Mucosa of descending colon (tissue), 3 donors: ENCODE measurements at places on chromosomes 2 and 18. TPM values are rescaled to one million over a fixed set of nuclear protein-coding genes. Genes with fewer than 3 reads are reported as not detected.

Gene EPB41L3
- total RNA-seq = 98.9 TPM

Gene TEX44
- not detected for total RNA-seq

Gene GRHL1
- 2.0 TPM for total RNA-seq

Gene SERPINB13
- total RNA-seq = not detected

Gene ASXL3
- 8.5 TPM for total RNA-seq

Gene ABHD1
- not detected for total RNA-seq

- no peak for DNase-seq
Observed at GRCh38 chr2:64391940-64392339, 62.0 kb upstream of the LGALSL start.

DNA sequence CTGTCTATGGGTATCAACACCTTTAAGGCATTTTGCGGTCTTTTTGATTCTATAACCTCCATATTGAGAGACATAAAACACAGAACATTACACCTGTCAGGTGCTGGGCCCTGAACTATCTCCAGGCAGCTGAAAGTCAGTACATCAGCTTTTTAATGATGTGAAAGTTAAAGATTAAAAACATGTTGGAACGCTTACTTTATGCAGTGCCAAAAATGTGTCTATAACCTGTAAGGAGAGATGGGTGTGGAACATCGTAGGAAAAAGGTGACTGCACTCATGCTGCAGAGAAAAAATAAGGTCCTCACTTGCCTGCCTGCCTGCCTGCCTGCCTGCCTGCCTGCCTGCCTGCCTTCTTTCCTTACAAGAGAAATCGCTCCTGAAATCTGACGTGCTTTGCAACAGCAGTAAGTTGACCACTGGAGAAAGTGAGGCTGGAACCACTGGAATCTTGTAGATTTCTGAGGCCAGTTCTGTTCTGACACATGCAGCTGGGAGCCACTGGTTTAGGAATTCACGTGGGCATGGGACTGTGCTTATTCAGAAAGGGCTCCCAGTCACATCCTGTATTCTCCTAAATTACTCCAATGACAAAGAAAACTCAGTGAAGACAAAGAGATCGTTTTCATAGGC, 34.1 kb downstream of the BCL11A start:
- no peak for DNase-seq

DNA sequence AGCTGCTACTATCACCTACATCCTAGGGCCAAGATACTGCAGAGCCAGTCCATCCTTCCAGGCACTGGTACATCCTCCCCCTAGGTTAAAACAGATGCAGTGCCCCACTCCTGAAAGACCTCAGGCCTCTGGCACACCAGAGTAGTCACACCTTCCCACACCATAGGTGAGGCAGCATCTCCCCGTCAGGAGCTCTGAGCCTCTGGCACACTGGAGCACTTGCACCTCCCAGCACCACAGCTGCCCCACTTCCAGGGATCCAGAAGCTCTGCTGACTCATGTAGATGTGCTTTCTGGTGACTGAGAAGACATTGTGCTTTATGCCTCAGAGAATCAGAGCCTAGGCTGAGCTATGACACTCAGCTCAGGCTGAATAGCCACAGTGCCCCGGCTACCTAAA, 138.4 kb upstream of the COL3A1 start:
- no peak for DNase-seq

DNA sequence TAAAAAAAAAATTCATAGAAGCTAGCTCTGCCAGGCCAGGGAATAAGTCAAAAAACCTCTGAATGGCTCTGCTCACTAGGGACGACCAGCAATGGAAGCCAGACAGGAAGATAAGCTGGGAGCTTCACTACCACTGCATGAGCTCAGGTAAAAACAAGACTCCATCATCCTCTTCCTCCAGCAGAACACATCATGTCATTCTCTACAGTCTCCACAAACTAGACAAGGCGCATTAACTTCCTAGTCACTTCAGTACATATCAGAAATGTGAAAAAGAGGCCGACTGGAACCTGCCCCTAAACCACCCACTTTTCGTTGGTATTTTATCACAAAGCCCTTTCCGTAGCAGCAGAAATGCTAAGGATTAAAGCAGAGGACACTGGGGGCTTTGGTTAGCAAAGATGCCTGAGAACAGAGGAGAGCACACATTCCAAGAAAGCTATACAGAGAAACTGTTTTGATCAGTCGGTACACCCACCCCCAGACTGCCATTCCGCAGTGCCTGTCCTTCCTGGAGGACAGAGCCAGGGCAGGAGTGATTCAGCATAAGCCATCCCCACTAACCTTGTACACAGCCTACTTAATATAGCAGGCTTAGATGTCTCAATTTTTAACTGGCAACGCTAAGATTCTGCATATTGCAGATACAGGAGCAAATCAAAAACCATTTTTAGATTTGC, 53.4 kb downstream of the AAK1 start:
- no peak for DNase-seq

- no peak for DNase-seq
Observed at GRCh38 chr2:170339750-170340692, 162.1 kb downstream of the MYO3B start.

DNA sequence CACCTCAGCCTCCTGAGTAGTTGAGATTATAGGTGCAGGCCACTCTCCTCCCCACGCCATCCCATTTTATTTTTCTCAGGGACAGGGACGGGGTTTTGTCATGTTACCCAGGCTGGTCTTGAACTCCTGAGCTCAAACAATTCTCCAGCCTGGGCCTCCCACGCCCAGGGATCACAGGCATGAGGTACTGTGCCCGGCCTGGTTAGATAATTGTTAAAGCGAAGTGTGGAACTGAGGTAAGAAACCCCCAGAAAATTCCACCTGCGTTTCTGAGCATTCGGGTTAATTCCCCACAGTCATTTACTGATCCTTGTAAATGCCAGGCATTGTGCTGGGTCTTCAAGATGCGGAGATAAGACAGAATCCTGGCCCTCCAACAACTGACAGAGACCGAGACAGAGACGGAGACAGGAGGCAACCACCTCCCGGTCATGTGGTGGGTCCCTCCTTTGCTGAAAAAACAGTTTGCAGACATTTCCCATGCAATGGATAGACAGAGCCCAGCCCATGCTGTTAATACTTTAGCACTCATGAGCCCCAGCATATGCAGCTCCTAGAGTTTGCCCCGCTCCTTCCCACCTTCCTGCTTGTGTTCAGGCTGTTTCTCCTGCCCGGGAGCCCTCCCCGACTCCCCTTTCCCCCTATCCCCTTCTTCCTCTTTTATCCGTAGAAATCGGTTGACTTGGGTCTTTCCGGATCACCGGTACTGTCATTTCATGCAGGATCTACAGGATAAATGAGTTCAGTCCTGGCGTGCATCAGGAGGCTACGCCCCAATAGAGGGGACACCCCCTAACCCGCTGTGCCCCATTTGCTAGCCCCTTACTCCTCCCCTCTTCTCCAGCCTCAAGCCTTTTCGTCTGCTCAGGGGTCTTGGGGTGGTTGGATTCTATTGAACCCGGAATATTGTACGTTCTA, 1.6 kb upstream of the RHOB start:
- no peak for DNase-seq

GRCh38 chr2:23469142-23469540, 84.2 kb downstream of the KLHL29 start:
- DNase-seq = no peak

DNA sequence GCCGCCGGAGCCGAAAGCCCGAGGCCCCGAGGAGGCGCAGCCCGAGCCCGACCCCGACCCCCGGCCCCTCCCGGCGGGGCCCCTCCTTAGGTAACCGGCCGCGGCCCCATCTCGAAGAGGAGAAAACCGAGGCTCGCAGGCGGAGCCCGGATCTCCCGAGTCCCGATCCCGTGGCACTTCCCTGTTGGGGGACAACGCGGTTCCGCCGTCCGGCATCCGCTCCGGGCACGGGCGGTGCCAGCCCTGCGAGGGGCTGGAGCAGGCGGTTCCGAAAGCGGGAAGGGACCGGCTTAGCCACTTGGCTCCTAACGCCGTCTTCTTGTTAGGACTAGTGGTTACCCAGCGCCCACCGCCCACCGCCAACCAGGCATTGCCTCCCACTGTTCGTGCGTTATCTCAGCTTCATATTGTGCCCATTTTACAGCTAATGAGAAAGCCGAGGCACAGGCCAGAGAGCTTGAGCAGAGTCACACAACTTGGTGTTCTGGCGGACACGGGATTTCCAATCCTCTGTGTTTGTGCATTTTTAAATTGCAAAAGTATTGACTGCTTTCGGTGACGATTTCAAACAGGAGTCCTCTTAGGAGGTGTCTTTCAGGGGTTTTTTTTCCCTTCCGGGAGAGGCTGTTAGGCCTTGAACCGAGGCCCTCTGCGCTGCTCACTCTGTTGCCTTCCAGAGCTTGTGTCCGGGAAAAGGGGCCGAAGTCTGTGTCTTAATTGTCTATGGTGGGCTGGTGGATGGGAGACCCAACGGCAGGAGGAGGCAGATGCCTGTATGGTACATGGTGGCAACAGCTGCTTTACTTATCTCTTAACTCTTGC, 562 bp downstream of the CENPA start:
- no peak for DNase-seq

- DNase-seq = no peak
Observed at GRCh38 chr2:57570961-57571360, 475.6 kb upstream of the VRK2 start.

DNA sequence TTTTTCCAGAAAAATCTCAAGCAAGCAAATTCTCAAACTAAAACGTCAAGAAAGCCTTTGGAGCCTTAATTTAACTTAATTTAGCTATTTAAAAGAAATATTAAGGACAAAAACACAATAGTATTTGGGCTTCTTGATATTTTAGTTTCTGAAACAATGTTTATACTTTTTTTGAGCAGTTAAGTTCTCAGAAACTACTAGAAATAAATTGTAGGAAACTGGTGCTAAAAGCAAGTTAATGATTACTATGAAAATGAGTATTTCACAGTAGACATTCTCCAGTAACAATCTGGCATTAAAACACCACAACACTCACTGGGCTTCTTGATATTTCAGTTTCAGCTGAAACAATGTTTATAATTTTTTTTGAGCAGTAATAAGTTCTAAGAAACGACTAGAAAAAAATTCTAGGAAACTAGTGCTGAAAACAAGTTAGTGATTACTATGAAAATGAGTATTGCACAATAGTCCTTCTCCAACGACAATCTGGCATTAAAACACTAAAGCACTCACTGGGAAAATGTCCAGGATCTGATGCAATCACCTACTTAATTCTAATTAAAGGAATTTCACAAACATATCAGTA, 45.1 kb downstream of the TRAK2 start:
- DNase-seq = no peak

DNA sequence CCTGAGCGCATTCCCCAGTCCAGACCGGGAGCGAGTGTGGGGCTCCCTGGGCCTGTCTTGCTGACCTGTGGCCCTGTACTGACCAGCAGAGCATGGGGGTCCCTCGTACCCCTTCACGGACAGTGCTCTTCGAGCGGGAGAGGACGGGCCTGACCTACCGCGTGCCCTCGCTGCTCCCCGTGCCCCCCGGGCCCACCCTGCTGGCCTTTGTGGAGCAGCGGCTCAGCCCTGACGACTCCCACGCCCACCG, 5.3 kb downstream of the NEU4 start:
- peak; percentile 45 for DNase-seq

DNA sequence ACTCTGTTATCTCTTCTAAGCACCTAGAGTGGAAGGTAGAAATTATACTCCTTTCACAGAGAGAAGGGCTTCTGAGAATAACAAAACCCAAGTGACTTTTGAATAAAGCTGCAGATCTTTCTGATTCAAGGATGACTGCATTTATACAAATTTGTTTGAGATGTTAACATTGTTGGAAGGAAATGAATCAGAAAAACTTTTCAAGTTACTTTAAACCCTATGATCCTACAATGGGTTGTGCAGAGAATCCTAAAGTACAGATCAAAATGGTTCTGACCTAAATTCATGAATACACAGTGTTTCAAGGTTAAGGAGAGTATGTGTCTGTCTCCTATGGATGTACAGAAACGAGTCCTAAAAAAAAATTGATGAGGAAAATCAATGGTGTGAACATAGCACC, 1.8 kb downstream of the RFTN2 start:
- no peak for DNase-seq

GRCh38 chr2:12227941-12228608, 481.6 kb downstream of the LPIN1 start:
- DNase-seq = no peak
